ENCODE measurements at places on chromosomes 1 and 21. TPM values are rescaled to one million over a fixed set of nuclear protein-coding genes. Genes with fewer than 3 reads are reported as not detected.
A peak's percentile ranks its signal among the peaks of the same experiment; 100 is the strongest.

- DNase-seq = no peak
These were observed 13.7 kb upstream of the LBR start for GRCh38 chr1:225441314-225442122.

GRCh38 chr1:9110669-9111356, 18.1 kb downstream of the GPR157 start:
- peak; percentile 79 for DNase-seq

Gene CHIA
- not detected for total RNA-seq

Gene GBP5
- 22.8 TPM for total RNA-seq

All from activated B cell treated with CpG ODN at 0.5 μM for 24 hours (primary cell).